ENCODE measurements at places on chromosomes 2 and 18.

- no peak for DNase-seq
Observed at GRCh38 chr2:56464066-56464465, 280.3 kb downstream of the CCDC85A start.

DNA sequence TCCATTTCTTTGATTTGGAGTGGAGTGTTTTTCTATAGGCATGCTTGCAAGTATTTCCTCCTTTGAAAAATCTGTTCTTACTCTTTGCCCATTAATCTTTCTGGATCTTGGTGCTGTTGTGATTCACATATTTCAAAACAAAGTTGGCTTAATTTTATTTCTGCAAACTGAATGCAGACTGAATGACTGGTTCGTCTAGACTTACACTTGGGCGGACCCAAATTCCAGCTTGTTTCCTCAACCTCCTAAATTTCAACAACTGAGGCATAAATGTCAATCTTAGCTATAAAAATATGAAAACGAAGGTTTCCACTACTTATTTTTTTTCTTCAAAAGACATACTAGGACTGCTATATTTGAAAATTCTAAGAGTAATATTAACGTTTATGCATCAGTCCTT is 59.0 kb downstream of the ANKRD44 start:
- DNase-seq, result no peak

GRCh38 chr2:53820048-53820447 is 33.2 kb downstream of the ERLEC1 start:
- no peak for DNase-seq

- no peak for DNase-seq
Observed at GRCh38 chr2:113376913-113377445, 60.5 kb upstream of the ZNG1B start.

DNA sequence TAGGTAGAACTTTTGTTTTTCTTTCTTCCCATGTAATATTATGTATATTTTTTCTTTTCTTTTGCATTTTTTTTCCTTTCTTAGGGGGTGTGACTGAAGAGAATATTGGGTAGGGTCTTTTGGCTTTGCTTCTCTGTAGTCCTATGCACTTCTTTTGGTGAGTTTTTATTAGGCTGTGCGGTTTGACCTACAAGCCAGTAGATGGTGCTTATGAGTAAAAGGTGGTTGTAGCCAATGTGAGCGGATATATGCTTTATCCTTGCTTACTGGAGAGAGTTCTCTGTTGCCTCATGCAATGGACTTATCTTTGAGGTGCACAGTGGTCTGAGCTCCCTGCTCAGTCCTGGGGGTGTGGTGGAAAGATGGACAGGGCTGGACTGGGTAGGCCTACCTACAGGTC is 52.7 kb downstream of the DSEL start:
- no peak for DNase-seq
